ENCODE measurements at places on chromosomes 4 and X.

GRCh38 chr4:159171287-159171686 is 68.4 kb downstream of the RAPGEF2 start:
- no peak for DNase-seq

GRCh38 chrX:119604766-119605463 is 1.3 kb downstream of the NKRF start:
- DNase-seq, result no peak

GRCh38 chr4:680928-681645 is 6.7 kb downstream of the MYL5 start:
- DNase-seq, result no peak

DNA sequence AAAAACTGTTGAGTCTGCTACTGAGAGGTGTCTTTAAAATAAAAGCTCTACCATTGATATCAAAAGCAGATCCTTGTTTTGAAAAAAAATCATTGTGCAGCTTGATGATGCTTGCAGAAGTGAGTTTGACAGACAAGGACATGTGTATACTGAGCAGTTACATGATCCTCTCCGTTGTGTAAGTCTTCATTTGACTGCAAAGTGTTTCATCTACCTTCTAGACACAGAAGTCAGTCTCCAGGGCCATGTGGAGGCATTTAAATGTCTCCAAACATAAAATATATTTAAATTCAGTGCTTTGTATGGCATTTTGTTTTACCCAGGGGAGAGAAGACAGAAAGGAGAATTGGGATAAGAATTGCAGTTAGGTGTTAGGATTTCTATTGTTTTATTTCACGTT is 107.8 kb upstream of the MYOZ2 start:
- no peak for DNase-seq

DNA sequence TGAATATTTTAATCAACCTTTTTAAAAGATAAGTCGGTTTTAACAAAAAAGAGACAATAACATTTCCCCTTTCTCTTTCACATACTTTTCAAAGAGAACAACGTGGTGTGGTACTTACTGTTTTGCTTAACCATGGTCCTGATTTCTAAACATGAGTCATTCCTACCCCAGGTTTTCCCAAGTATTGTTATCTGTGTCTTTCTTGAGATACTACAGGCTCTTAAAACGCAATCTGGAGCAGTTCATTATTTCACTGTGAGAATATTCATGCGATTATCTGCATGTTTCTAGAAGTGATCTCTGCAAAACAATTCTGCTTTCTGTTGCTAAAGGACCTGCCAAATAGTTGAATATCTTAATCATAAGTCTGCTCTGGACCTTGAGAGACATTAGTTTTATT is 127.3 kb downstream of the TENM3 start:
- DNase-seq, result no peak

- DNase-seq, result no peak
Observed at GRCh38 chr4:40350627-40351227, 15.6 kb downstream of the CHRNA9 start.

DNA sequence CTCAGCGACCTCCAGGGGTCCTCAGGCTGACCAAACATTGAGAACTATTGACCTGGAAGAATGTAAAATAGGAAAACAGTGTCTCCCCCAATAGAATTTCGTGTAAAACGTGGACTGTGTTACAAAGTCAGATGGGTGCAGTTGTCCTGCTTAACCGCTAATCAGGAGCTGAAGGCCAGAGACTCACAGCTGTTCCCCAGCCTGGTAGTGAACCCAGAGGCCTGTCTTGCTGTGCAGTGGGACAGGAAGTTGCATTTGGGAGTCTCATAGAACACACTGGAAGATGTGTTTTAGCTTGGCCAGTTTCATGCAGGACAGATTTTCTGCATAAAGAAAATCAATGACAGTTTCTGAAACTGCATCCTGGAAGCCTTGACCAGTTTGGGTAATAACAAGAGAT is 151.5 kb downstream of the PTTG2 start:
- no peak for DNase-seq

- DNase-seq, result peak; percentile 71
Observed at GRCh38 chr4:54942721-54943120, 182.7 kb downstream of the KDR start.

- DNase-seq, result no peak
Observed at GRCh38 chrX:103616676-103617186, 9.0 kb downstream of the TCEAL3 start.

Data from T-helper 1 cell (primary cell).